Left cardiac atrium (tissue), 4 donors: ENCODE measurements at places on chromosomes 1 and 21. TPM values are rescaled to one million over a fixed set of nuclear protein-coding genes. Genes with fewer than 3 reads are reported as not detected.

B3GALNT2 gene
- 19.9 TPM for total RNA-seq

GRCh38 chr1:202029171-202029665 lies 18.8 kb downstream of the ELF3 start:
- no peak for DNase-seq

ASCL5 gene
- not detected for total RNA-seq

DNA sequence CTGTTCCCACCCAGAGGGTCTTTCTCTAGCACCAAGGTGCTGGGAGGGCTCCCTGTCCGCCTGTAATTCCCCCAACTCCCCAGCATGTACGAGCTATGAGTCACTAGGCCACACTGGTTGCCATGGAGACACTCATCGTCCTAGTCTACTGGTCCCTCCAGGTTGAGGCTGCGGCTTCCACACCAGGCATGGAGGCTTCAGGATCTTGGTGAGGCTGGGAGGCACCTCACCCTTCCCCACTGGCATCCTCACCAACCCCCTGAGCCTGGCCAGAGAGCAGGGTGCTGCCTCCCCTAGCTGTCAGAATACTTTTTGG lies 75.6 kb upstream of the KAZN start:
- DNase-seq = peak; percentile 53
